ENCODE measurements at places on chromosomes 1 and 21.

DNA sequence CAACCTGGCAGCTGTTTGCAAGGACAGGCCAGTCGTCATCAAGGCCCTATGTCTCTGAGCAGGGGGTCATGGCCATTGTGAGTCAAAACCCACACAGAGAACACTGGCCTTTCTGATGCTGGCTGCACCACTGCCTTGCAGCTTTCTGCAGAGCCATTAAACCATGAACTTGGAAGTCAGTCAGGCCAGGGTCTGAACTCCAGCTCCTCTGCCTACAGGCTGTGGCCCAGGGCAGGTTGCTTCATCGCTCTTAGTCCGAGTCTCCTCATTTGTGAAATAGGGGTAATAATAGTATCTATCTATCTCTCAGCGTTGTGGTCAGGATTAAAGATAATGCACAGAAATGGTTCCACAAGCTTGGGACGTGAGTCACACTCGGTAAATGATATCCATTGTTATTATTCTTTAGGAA, 35.8 kb upstream of the HIVEP3 start:
- no peak for DNase-seq

DNA sequence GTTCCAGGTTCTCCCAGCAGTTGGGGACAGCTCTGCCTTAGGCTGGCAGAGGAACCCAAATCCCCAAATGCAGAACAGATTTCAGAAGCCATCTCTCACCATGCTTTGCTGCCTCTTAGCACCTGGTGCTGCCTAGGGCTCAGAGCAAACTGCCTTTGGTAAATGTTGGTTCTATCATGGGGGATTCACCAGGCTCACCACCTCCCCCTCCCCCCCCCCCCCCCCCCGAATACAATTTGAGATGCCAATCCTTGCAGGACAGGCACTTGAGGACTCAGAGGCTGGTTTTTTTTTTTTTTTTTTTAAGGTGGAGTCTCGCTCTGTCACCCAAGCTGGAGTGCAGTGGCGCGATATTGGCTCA, 447 bp upstream of the PAQR6 start:
- no peak for DNase-seq

DNA sequence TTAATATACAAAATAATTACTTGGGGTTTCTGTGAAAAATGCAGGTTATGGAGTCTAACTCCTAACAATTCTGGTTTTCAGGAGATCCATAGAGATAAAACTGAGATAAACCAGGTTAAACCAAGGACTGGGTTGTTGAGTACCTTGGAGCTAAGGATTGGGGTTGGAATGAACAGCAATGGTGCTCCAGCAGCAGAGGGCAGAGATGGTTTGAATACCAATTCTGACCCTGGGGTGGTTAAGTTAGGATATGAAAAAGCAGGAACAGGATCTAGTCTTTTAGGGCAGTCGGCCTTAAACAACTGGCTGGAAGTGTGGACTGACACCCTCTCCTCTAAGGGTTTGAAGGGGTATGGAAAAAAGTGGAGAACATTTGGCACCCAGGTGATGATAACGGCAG, 53.0 kb downstream of the UROD start:
- no peak for DNase-seq

- DNase-seq, result no peak
Measured at GRCh38 chr1:10693497-10694273, 102.8 kb downstream of the CASZ1 start.

DNA sequence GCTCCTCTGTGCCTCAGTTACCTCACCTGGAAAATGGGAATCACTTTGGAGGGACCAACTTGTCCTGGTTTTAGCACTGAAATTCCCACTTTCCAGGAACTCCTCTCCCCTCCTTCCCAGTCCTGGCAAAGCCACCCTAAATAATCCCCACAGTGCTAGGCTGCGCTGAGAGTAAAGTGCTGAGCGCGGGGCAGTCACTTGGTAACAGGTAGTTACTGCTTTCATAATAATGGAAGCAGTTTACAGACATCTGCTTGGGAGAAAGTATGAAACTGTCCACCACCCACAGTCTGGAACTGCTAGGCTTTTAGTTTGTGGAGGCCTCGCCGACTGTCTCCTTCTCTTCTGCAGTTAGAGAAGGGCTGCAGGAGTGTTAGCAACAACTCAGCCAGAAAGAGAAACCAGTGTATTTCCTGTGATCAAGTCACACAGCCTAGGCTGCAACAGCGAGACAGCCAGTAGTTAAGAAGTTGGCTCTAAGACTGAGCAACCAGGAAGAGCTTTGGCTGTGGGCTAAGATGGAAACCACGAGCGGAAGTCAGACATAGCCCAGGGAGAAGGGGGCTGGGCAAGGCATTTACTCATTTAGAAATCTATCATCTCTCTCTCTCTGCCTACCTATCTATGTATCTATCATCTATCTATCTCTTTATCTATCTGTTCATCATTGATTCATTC, 30.8 kb upstream of the ABCG1 start:
- peak; percentile 60 for DNase-seq

GRCh38 chr1:84884671-84885389, 8.2 kb downstream of the LPAR3 start:
- DNase-seq, result no peak

GRCh38 chr21:44499211-44499560, 40.8 kb downstream of the KRTAP10-1 start:
- DNase-seq, result no peak

DNA sequence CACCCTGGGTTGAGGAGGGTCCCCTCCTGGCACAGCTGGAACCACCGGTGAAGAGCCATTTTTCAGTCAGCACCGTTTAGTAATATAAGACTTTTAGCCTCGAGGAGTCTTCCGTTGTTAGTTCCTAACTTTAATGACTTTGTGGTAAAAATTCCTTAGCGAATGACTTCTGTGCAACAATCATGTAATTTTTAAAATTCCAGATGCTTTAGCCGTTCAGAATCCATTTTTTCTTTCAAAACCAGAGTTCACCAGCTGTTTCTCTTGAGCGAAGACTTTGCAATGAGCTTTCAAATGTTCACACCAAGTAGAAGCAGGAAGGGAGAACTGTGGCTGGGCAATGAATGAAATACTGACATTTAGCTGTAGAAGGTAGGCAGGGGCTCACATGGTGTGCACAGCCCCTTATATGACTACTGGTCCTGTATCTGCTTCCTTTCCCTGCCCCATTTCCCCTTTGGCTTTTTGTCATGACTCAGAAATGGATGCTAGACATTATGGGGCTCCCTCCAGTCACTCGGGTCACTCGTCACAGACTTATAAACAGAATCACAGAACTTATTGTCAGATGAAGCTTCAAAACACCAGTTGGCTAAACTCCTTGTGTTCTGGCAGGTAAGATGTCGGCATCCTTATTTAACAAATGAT, 4.1 kb downstream of the DISC1 start:
- no peak for DNase-seq

GRCh38 chr1:12166834-12167492, at the start of gene TNFRSF1B:
TSS of gene TNFRSF1B (plus strand) at chr1:12166991. CDS start at chr1:12167092, 101 bp downstream.
- no peak for DNase-seq
